ENCODE measurements at places on chromosomes 2 and 18. TPM values are rescaled to one million over a fixed set of nuclear protein-coding genes. Genes with fewer than 3 reads are reported as not detected.

Gene GAREM2
- 0.63 TPM for total RNA-seq

Gene ZNF512
- 16.0 TPM for total RNA-seq

Gene CCDC74A
- 2.1 TPM for total RNA-seq

Gene UPP2
- not detected for total RNA-seq

Gene UCN
- 0.09 TPM for total RNA-seq

Gene GPR148
- total RNA-seq: not detected

Gene GDF7
- total RNA-seq: 1.5 TPM

Gene BUB1
- 12.2 TPM for total RNA-seq

Gene RBKS
- 0.99 TPM for total RNA-seq

Gene MAPRE3
- 0.90 TPM for total RNA-seq

Gene EMX1
- not detected for total RNA-seq

Gene HRH4
- not detected for total RNA-seq

Gene INPP4A
- 26.4 TPM for total RNA-seq

Gene ANKRD44
- 5.6 TPM for total RNA-seq

Gene IL18RAP
- total RNA-seq: not detected

Gene MATN3
- total RNA-seq: 0.85 TPM

Gene LINC00305
- total RNA-seq: not detected

Gene KCNG3
- total RNA-seq: not detected

Gene SCN1A
- not detected for total RNA-seq

Gene RGPD4
- total RNA-seq: not detected

Gene FHOD3
- 4.0 TPM for total RNA-seq

Gene SLC30A3
- total RNA-seq: not detected

Gene TUBB8B
- total RNA-seq: not detected

Gene C2orf78
- not detected for total RNA-seq

Gene BOLL
- total RNA-seq: not detected

Gene ERFE
- 0.66 TPM for total RNA-seq

Gene GNLY
- not detected for total RNA-seq

Gene CSRNP3
- total RNA-seq: not detected

Gene ZBTB7C
- total RNA-seq: not detected

Gene GMPPA
- 45.6 TPM for total RNA-seq

Gene CFAP221
- not detected for total RNA-seq

Gene PROKR1
- not detected for total RNA-seq

Gene CTIF
- total RNA-seq: 16.5 TPM

Gene PLA2R1
- total RNA-seq: 20.0 TPM

Gene MC2R
- total RNA-seq: not detected

Gene PCBP1
- total RNA-seq: 44.0 TPM

Gene TDRD15
- total RNA-seq: under 0.01 TPM

Gene SERPINB13
- not detected for total RNA-seq

Gene NDUFV2
- total RNA-seq: 78.8 TPM
